ENCODE measurements at places on chromosomes 5 and 9.

- no peak for DNase-seq
Measured at GRCh38 chr5:130282049-130282448, 377.8 kb downstream of the CHSY3 start.

DNA sequence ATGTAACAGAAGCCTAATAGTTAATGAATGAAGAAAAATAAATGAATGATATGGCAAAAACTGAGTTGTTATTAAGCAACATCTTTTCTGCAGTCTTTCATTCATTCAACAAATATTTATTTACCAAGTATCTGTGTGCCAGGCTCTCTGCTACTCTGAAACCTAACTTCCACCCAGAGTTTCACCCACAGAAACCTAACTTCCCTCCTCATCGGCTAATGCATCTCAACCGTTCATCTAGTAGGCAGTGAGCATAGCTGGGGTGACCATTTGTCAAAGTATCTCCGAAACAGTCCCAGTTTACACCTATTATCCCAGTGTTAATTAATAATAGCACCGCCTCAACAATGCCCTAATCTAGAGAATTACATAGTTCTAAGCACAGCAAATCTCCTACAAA, 1.5 kb downstream of the TTC39B start:
- no peak for DNase-seq

GRCh38 chr9:10226996-10227395, 385.8 kb downstream of the PTPRD start:
- no peak for DNase-seq

GRCh38 chr5:12013351-12013750, 109.1 kb upstream of the CTNND2 start:
- DNase-seq: no peak

DNA sequence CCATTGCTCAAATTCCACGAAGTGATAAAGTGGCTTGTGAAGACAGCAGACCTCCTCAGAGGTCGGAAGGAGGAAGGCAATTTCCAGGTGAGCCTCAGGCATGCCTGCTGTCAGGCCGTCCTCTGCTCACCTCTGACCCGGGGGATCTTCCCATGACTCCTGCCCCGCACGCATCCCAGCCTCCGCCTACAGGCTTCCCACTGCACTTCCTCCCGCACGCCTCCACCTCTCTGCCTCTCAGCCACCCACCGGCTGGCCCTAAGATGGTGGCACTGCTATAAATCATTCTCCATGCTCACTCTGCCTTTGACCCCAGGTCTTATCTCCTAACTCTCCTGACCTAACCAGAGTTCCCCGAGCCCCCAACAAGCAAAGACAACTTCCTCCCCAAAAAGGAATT, 49.4 kb upstream of the DNAH5 start:
- DNase-seq: no peak

- no peak for DNase-seq
Measured at GRCh38 chr5:33205079-33205478, 235.7 kb upstream of the TARS1 start.

DNA sequence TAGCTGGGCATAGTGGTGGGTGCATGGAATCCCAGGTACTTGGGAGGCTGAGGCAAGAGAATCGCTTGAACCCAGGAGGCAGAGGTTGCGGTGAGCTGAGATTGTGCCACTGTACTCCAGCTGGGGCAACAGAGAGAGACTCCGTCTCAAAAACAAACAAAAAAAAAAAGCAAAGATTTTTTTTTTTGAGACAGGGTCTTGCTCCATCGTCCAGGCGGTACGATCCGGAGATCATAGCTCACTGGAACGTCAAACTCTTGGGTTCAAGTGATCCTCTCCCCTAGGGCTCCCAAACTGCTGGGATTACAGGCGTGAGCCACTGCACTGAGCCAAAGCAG, 37.6 kb downstream of the ABCA1 start:
- DNase-seq: no peak

GRCh38 chr9:128565578-128565977, 13.2 kb downstream of the SPTAN1 start:
- DNase-seq: no peak

DNA sequence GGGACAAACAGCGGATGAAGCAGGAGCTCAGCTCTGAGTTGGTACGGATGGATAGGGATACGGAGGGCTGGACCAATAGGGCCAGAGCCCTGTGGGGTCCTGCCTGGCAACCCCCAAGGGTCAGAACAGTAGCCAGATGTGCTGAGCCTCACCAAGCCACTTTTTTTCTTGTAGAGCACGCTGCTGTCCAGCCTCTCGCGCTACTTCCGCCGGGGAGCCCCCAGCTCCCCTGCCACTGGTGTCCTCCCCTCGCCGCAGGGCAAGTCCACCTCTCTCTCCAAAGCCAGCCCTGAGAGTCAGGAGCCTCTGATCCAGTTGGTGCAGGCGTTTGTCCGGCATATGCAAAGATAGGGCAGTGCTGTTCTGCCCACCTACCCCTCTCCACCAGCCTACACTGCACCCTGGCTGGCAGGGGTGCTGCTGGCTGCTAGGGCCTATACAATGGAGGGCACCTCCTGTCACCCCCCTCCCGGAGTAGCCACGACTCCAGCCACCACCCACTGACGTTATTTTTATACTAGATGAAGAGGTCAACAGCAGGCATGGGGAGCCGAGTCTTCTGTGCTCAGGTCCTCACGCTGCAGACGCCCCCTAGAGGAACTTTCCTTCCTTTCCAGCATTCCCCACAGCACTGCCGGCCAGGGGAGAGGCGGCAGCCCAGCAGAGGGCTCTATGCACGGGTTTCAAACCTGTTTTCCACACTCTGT, 21.6 kb downstream of the SH3GLB2 start:
- DNase-seq: peak; percentile 69

DNA sequence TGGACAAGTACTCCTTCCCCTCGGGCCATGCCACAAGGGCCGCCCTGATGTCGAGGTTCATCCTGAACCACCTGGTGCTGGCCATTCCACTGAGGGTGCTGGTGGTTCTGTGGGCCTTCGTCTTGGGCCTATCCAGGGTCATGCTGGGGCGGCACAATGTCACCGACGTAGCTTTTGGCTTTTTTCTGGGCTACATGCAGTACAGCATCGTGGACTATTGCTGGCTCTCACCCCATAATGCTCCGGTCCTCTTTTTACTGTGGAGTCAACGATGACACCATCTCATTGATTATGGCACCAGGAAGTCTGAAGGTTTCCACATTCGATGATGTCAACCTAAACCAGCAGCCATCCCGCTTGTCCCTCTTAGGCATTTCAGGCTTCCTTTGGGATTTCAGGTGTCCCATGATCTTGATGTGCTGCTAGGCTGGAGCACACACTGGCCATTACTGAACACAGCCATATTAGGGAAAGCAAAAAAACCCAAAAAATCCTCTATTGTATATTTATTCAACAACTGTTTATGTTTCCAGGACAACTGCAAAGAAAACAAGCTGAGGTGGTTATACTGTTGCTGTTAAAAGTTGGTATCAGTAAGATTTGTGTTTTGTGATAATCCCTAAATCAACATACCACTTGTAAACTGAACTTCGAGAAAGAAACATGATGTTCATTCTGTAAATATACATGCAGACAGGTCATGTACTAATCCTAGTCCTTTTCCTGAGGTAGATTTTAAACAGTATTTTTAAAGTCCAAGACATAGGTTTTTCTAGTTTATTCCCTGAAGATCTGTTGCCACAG, 1.1 kb downstream of the PLPP6 start:
- no peak for DNase-seq

GRCh38 chr5:147520450-147520849, 10.6 kb upstream of the DPYSL3 start:
- no peak for DNase-seq

GRCh38 chr9:134633362-134634142, 8.1 kb upstream of the COL5A1 start:
- no peak for DNase-seq

- DNase-seq: no peak
Measured at GRCh38 chr9:37342493-37342892, 80.0 kb upstream of the GRHPR start.

- DNase-seq: no peak
Measured at GRCh38 chr9:110750272-110750671, 81.7 kb downstream of the MUSK start.

GRCh38 chr9:95678759-95679158, 162.0 kb upstream of the PTCH1 start:
- DNase-seq: no peak

GRCh38 chr9:27534658-27535209, 5.1 kb upstream of the MOB3B start:
- DNase-seq: no peak

DNA sequence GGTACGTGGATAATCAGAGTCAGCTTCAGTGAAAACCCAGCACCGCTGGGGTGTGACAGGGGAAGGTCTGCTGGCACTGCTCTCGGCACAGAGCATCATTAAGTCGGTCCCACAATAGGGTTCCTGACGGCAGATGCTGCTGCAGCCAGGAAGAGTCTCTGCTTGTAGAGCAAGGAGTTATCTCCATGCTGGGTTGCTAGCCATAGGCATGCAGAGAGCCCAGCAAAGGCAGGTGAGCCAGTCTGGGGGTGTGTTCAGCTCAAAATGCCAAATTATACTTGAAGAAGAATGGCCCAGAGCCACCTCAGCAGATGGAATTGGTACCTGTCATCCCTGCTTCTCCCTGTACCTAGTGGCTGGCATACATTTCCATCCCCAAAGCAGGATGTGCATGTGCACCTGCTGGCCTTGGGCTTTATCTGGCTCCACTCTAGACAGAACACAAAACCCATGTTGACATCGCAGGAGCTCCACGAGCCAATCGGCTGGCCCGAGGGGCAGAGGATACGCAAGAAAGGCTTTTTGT, 100.8 kb downstream of the WDR41 start:
- DNase-seq: no peak

GRCh38 chr5:162474239-162474638, 406.7 kb downstream of the GABRG2 start:
- DNase-seq: no peak

DNA sequence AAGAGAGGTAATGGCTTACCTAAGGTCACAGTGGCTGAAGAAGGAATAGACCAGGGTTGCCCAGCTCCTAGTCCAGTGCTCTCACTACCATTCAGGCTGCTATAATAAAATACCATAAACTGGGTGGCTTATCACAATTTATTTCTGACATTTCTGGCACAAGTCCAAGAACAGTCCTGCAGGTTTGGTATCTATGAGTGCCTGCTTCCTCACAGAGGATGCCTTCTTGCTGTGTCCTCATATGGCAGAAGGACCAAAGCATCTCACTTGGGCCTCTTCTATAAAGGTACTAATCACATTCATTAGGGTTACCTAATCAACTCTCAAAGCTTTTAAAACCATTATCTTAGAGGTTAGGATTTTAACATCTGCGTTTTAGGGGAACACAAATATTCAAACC, 17.2 kb downstream of the STARD4 start:
- no peak for DNase-seq

DNA sequence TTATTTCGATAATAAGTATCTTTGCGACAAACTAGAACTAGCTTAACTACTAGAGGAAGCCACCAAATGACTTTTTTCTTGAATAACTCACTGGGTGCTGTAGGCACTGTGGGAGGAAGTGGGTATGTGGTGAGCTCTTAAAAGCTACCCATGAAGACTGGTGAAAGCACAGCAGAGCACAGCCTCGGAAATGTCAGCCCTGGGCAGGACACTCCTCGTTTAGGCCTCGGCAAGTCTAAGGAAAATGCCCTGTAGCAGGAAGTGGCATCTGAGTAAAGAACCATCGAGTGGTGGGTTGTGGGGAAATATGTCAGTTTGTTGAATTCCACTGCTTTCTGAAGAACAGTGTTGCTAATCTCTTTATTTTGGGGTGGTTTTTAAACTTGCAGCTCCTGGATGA, 44.0 kb upstream of the NCS1 start:
- DNase-seq: peak; percentile 89

GRCh38 chr9:91178281-91179236, 183.2 kb downstream of the AUH start:
- DNase-seq: no peak

GRCh38 chr9:125986966-125987365, 239.8 kb downstream of the PBX3 start:
- DNase-seq: no peak

- DNase-seq: peak; percentile 28
Measured at GRCh38 chr5:80516826-80517225, 28.9 kb downstream of the FAM151B start.

DNA sequence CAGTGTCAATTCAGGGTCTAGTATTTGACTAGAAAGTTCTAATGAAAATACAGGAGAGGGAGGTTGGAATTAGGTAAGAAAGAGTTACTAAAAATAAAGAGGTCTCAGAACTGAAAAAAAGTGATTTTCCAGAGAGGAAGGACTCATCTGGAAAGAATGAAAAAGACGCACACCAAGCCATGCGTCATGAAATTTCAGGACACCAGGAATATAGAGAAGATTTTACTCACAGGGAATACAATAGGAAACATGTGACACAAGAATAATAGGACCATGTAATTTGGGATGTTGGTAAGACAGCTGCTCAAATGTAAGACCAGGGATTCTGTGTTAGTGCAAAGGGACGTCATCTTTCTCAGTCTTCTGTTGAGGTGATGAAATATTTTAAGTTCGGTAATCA, 224.7 kb downstream of the GDNF start:
- DNase-seq: no peak

- no peak for DNase-seq
Measured at GRCh38 chr5:15992918-15993317, 186.7 kb downstream of the MARCHF11 start.

DNA sequence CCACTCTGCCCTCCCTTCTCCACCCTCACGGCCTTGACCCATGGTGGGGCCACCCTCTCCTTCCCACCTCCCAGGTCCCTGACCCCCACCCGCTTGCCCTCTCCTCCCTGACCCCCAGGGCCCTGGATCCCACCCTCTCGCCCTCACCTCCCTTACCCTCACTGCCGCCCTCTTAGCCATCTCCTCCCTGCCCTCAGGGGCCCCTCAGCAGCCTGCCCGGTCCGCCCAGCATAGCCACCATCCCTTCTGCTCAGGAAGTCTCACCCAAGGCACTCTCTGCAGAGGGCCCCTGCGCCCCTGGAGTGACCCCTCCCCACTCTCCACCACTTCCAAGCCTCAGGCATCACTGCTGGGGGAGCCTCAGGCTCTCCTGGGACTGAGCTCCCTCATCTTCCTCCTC, 66.3 kb downstream of the MRPL36 start:
- DNase-seq: no peak
